Hematopoietic multipotent progenitor cell treated with erythropoietin and hydrocortisone succinate and interleukin-3 and kit ligand, for 17 days (in vitro differentiated cells): ENCODE measurements at places on chromosomes 6 and 20.

GRCh38 chr6:81978230-81978629 is 225.7 kb upstream of the TENT5A start:
- no peak for DNase-seq

DNA sequence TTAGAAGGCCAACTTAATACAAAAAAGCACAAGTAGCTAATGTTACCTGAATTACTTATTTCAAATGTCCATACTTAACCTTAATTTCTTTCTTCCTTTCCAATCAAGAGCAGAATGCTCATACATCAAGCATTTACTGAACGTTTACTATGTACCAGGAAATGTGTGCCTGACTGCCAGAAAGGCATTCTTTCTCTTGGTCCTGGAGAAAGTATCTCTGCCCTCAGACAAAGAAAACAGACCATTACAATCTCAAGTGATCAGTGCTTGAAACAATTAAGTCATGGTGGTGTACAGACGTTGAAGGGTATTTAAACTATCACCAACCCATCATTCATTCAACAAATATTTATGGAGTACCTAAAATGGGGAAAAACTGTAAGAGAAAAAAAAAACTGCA is 26.4 kb downstream of the CSNK2A1 start:
- no peak for DNase-seq

DNA sequence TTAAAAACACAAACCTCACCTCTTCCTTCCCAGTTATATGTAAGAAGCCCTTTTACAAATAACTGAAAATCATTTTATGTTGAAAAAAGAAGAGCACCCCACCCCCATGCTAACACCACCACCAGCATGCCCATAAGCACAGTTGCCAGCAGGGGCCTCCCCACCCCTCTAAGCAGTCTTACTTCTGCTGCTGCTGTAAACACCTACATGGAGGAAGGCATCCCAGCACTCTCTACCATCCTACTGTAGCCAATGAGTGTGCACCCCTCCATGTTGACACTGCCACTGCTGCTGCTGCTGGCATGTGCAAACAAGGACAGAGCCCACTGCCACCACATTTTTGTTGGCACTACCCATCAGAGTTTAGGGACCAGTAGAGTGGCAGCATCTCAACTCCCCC is 49.6 kb upstream of the PHIP start:
- DNase-seq = no peak

DNA sequence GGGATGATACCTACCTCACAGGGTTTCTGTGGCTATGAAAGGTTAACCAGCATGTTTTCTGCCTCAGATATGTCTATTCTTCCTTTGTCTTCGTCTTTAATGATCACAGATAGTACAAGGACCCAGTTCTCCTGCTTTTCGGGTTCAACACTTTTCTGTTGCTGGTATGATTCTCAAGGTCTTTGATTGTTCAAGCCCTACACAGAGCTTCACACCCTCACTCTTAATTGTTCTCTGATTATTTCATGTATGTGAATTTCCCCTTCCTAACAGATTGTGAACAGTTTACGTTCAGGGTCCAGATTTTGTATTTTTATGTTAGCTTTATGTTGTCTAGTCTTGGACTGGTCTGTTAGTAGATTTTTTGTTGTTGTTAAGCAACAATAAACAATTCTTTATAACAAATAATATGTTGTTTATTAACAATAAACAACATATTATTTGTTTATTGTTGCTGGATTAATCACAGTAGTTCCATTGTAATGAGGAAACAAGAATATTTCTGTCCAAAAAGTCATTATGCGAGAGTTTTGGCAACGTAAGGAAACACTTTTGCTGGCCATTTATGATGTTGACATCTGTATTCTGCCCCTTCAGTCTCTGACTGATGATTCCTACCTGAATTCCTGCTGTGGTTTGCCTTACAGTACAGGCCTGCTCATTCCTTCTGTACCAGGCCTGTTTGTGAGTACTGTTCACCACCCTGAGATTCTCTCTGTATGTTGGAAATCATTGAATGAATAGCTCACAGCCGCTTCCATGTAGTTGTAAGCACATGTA is 27.2 kb upstream of the TULP4 start:
- no peak for DNase-seq

DNA sequence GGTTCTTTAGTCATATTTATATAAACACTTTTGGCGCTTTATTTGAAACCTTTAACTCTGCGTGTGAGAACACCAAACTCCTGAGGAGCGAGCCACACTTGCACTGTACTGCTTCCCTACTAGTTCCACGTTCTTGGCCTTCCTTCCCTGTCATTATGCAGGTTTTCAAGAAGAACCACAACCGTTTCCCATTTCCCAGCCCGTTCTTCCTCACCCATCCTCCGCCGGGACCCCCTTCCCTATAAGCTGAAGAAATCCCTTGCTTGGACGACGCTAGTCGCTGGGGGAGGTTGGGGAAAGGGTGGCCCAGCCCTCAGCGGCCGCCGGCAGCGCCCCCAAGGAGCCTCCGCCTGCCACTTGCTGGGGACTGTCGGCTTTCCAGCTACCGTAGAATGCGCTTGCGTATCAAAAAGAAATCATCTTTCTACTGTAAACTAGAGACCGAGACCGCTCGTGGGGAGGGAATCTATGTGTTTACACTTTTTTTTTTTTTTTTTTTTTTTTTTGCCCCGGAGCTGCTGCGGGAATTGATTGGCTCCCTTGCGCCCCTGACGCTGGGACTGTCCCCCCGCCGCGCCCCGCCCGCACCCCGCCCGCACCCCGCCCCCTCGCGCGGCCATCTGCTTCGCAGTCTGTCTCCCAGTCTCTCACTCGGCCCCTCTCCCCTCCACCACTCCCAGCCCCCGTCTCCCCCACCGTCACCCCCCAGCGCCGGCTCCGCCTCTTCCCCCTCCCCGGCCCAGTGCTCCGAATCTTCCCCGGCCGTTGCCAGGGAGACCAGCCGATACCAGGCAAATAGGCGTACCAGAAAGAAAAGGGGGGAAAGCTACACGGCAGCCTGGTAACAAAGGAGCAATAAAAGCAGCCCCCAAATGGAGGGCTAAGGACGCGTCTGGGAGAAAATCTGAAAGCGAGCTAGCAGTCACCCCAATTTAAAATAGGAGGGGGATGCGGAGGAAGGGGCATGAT is 2.3 kb upstream of the MARCKS start:
- no peak for DNase-seq

DNA sequence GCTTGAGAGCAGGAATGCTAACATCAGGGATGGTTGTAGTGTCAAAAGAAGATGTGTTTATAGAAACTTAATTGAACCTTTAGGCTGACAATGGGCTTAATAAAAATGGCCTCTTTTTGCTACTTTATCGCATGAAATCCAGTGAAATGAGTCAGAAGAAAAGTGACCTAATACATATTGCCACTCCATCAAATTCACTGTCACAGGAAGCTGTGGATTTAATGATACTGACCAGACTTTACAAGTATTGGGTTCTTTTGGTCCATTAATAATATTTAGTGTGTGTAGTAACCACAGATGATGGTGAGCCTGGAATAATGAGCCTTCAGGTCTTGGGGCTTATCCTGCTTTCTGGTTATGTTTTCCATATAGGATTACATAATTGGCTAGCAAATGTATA is 231.8 kb upstream of the GMDS start:
- DNase-seq = no peak

DNA sequence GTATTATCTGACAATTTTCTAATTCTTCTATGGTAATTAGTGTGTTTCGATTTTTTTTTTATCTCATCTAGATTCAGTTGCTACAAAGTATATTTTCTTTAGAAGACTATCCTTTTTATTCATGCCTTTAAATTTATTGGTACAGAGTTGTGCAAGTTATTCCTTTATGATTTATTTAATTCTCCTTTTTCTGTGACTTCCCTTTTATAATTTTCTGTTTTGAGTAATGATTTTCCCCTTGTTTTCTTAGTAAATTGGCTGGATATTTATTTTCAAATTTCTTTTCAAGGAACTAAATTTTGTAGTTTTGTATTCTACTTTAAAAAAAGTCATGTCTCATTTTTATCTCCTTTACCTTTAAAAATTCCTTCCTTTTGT is 2.4 kb upstream of the IL22RA2 start:
- DNase-seq = no peak

- no peak for DNase-seq
Measured at GRCh38 chr6:43785220-43785752, 15.3 kb downstream of the VEGFA start.

DNA sequence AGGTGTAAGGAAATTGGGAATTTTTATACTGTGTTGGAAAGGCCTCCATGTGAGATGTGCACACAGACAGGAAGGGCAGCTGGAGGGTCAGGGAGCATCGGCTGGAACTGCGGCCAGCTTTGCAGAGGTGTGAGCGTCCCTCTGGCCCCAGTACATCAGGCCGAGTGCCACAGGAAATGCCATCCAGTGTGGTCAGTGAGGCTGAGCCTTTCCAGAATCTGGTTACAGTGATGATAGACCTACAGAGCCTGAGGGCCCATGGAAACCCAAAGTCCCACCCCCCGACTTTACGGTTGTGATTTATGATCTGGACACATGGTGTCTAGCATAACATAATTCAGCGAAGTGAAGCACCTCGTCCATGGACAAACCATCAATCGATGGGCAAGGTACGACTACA is 137.3 kb upstream of the PDE10A start:
- DNase-seq = no peak

DNA sequence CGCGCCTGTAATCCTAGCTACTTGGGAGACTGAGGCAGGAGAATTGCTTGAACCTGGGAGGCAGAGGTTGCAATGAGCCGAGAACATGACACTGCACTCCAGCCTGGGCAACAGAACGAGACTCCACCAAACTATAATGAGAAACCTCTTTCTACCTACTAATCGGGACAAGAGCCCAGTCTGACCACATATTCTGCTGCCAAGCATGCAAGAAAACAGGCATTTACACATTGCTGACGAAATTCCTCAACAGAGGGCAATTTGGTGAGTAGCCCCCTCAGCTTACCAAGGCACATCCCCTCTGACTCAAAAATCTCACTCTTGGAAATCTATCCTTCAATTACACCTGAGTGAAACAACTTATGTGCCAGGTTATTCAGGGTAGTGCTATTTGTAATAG is 81.2 kb downstream of the SLC23A2 start:
- DNase-seq = no peak

GRCh38 chr6:98452685-98453084 is 381.7 kb upstream of the POU3F2 start:
- no peak for DNase-seq

DNA sequence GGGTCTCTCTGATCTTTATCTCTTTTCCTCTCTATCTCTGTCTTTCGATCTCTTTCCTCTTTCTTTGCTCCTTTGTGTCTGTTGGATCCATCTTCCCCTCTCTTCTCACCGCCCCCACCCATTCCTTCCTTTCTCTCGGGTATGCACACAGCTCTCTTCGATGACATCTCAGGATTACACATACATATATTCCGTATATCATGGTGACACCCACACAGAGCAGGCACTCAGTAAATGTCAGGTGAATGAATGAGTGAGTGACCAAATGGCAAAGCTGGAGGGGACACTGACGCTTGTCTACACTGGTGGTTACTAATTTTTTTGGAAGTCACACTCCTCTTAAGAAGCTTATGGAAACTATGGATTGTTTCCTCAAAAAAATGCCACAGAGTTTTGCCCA is 9.9 kb downstream of the VSTM2L start:
- DNase-seq = no peak

DNA sequence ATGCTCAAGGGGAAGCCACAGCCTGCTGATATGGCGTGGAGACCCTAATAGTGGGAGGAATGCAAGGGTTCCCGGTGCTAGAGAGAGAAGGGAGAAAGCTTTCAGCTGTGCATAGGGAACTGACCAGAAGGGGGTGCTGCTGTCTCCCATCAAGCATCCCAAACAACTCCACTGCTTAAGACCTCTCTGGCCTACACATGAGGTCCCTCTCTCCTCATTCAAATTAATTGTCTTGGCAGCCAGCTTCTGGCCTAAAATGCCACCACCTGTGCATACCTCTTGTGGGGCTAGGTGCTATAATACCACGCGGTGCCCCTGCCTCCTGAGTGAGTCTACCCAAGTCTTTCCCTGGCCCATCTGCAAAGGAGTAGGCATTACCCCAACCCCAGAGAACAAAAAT is 14.5 kb downstream of the ADISSP start:
- DNase-seq = peak; percentile 79

DNA sequence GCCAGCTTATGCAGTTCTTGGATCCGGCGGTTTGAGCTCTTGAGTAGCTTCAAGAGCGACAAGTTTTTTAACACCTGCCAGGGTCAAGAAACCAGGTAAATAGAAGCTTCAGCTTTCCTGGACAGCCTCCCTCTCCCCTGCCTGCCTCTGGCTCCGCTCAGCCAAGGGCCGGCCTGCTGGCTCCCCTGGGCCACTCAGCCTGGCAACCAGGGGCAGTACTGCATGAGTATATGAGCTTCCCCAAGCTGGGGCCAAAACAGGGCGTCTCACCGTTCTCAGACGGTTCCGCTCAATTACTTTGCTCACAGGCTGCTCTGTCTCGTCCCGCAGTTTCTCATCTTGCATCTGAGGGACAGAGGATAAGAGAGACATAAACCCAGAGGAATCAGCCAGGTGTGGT is 856 bp downstream of the TP53TG5 start:
- no peak for DNase-seq

DNA sequence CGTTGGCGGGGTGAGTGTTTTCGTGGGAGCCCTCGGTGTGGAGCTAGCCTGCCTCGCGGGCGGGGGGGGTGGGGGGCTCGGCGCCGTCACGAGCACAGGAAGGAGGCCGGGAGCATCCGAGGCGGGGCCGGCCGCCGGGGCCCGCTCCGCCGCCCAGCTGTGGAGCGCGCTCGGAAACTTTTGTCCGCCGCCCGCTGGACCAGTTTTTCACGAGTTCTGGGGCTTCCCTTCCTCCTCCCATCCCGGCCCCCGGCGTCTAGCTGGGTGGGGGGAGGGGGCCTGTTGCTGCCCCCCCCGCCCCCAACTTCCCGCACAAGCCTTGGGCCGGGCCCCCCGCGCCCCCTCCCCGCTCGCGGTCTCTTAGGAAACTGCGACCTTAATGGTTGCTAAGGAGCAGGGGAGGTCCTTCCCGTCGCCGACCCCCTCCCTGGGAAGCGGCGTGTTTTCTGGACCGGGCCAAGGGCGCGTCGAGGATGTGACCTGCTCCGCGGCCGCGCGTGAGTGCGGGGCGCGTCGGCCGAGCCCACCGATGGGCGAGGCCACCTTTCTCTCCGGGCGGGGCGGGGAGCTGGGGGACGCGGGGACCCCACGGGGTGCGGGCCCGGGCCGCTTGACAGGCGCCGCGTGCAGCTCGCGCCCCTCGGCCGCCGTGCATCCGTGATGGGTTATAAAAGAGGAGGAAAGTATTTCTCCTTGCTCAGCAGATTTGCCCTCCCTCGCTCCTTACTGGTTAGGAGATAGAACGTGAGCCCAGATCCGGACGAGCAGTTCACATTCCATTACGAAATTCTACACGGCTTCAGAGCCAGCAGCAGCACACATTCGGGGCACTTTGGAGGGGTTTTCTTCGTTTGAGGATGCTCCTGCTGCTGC is 1.4 kb downstream of the RREB1 start:
- DNase-seq = peak; percentile 66

GRCh38 chr6:107398001-107398400 is 61.4 kb downstream of the PDSS2 start:
- no peak for DNase-seq

- no peak for DNase-seq
Measured at GRCh38 chr6:11439017-11439420, 98.5 kb upstream of the TMEM170B start.
